ENCODE measurements at places on chromosomes 1 and 21.

- no peak for DNase-seq
Measured at GRCh38 chr1:17706445-17706844, 48.7 kb upstream of the ACTL8 start.

DNA sequence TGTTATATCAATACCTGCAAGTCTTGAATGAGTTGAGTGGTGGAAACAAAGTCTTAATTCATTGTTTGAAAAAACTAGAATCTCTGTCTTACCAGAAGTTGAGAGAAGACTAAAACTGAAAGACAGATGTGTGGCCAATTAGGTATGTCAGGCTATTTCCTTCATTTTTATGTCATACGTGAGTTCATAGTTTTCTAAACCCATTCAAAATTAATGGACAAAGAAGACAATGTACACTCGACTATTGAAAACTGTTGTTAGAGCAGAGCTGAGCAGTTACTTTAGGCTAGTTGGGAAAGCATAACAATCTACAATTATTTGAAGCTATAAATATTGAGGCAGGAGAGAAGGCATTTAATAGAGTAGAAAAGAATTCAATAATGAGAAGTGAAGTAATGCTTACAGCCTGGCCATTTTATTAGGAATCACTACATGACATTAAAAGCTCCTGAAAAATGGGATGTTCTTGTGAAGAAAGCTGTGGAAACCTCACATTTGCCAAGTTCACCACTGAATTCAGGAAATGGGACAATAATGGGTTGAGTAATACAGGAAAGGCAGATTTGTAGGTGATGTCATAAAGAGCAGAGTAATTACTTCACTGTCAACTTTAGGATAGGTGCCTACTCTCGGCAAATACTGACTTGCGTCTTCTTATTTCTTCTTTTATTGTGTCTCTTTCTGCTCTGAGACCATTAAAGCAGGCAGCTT is 204.4 kb downstream of the PLA2G4A start:
- no peak for DNase-seq

DNA sequence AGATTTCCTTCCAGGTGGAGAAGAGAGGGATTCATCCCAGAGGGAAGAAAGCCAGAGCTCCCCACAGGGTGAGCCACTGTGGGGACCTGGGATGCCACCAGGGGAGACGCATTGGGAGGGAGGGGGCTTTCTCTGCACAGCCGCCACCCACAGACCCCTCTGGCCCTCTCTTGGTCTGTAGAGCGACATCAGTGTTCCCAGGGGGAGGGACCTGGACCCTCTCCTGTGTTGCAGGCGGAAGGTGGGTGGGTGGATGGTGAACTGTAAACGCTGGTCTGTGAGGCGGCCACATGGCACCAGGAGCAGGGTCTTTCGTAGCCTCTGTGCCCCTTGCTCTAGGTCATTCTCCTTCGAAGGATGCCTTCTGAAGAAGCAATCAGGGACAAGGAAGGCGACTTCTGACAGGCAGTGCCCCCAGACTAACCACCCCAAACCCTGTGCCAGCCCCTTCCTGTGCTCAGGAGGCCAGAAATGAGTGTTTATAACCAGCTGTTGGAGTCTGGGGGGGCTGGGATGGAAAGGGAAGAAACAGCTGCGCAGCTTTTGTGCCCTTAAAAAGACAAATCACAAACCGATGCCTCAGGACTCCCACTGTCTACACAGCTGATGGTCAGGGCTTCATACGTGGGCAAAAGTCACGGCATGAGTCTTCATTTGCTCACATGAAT is 121.4 kb upstream of the ZBTB40 start:
- DNase-seq = no peak

DNA sequence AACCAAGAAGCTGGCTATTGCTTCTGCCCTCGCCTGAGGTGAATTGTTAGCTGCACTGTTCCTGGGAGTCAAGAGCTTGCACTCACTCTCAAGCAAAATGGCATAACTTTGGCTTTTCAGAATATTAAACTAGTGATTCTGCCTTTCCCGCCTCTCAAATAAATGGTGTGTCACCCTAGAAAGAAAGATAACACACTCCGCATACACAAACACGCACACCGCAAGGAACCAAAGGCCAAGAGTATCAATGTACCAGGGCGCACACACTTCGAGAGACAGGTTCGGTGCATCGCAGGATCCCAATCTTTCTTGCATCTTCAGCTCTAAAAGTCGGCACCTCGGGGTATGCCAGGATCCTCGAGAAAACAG is 470 bp upstream of the RTCA start:
- no peak for DNase-seq

GRCh38 chr1:16191916-16192546 is 20.4 kb downstream of the ARHGEF19 start:
- no peak for DNase-seq

DNA sequence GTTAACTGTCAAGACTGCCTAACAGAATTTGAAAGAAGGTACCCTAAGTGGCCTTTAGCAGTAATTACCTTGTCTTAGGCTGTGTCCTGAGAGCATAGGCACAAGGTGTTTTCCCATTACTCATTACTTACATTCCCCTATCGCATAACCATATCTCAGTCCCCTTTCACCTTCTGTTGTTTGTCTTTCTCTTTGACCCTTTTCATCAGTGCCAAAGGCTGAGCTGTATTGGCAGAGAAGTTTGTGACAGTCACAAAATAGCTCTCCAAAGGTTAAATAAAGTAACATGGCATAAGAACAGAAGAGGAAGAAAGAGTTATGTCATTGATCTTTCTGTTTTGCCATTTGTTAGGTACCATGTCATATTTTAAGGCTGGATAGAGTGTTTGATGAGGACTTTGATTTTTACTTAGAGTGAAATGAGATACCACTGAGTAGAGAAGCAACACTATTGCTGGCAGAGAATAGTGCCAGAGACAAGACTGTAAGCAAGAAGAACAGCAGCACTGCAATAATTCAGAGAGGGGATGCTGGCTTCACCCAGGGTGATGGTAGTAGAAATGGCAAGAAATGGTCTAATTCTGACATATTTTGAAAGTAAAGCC is 497.8 kb downstream of the TTLL7 start:
- DNase-seq = no peak

DNA sequence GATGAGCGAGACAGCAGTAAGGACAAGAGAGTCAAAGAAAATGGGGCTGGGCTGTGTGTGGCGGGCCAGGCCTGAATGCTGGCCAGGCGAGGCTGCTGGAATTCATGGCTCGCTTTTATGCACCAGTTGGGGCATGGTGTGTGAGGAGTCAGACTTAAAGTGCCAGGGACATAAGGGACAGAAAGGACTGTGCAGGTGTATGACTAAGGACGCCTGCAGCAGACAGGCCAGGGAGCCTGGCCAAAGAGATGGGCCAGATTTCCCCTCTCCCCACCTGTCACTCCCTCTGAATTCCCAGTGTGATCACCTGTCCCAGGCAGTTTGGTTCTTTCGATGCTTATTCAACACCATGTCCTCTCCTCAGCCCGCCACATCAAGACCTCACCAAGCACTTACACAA is 16.9 kb upstream of the SMIM12 start:
- DNase-seq = no peak

DNA sequence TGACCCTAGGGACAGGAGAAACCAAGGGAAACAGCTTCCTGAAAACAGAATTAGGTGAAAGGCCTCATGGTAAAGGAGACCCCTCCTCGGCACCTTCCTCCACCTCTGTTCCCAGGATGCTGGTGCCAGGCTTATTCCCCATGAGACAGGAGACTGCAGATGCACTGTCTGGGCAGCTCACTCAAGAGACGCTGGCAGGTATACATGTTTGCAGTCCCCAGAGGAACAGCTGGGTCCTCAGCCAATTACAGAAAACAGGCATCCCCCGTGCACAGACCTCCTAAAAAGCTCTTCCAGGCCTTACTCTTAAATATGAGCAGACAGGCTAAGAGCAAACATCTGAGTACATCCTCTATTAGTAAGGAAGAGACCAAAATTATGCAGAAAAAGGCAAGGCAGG is 6.5 kb downstream of the CCSAP start:
- DNase-seq = no peak

DNA sequence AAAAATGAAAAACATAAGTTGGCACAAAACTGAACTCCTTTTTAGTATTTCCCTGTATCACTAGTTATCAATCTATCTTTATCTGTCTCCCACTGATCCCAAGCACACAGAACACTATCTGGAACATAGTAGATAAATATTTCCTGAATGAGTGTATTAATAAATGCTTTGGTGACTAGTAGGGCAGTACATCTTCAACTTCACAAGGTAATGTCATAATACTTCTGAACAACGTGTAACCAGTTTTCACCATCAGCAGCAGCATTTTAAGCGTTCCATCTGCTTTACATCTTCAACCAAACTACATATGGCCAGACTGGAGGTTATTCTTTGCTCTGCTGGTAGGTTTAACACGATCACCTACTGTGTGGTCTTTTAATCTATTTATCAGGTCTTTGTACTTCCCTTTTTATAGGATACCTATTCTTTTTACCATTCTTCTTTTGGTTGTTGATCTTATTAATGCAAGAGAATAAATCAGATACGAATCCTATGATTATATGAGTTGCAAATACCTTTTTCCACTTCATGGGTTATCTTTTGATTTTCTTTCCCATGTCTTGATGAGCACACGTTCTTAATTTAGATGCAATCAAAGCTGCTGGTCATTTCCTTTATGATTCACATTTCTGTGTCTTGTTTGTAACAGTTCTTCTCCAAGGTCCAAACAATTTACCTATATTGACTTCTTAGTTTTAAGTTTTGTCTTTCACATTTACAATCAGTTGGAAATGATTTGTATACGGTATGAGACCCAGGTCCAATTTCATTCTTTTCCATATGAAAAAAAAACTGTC is 16.3 kb downstream of the GPBP1L1 start:
- DNase-seq = no peak

DNA sequence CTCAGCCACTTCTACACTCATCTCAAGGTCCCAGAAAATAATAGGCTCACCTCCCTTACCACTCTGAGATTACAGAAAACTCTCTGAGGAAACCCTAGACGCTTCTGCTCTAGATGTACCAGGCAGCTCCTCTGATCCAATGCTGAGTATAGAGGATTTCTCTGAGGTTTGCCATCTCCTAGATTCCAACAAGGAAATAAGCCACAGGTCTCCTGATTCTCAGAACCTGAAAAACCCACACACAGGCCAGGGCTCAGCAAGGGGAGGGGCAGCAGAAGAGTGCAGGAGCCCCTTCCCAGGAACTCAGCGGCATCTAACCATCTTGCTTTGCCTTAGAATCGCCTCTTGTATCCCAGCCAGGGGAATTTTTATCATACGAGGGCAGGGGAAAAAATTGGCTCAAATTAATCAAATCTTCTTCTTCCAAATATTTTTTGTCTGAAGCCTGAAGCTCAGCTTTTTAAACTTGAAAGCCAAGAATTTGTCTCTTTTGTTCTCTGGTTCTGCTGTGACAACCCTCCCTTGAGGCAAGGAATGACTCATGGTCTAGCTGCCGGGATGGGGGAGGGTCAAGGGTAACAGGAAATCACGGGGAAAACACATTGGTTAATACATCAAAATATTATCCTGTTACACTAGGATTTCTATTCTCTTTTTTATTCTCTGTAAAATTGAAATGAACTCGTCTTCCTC is 30.8 kb downstream of the GORAB start:
- DNase-seq = no peak

- no peak for DNase-seq
Measured at GRCh38 chr21:32442566-32443318, 30.2 kb downstream of the EVA1C start.

DNA sequence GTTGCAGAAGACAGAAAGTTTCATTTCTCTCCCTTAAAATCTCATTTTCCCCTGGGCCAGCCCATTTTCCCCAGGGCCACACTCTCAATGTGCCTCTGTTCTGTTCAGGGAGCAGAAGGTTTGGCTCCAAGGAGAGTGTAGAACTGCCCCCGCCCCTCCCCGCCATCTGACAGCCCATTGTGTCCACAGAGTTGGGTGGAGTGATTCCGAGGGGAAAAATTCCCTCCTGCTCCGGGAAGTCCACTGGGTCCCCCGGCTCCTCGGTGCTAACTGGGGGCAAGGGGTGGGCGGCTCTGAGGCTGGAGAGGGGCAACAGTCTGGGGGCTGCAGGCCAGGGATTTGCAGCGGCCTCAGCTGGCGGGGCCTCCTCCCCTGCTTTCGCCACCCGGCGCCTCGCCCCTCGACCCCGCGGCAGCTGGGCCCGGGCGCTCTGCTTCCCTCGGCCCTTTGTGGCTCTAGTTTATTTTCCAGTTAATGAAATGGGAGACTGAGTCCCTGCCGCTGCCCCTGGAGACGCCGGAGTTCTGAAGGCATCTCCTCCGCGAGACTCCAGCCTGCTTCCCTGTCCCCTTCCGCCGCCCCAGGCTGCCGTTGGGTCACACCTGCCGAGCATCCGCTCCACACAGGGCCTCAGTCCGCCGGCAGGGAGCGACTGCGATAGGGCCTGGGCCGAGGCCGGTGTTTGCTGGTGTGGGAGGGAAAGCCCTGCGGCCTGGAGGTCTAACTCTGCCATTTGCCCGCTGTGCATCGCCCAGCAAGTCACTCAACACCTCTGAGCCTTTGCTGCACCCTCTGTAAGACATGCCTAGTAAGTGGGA is 14.7 kb upstream of the KIRREL1 start:
- DNase-seq = no peak

DNA sequence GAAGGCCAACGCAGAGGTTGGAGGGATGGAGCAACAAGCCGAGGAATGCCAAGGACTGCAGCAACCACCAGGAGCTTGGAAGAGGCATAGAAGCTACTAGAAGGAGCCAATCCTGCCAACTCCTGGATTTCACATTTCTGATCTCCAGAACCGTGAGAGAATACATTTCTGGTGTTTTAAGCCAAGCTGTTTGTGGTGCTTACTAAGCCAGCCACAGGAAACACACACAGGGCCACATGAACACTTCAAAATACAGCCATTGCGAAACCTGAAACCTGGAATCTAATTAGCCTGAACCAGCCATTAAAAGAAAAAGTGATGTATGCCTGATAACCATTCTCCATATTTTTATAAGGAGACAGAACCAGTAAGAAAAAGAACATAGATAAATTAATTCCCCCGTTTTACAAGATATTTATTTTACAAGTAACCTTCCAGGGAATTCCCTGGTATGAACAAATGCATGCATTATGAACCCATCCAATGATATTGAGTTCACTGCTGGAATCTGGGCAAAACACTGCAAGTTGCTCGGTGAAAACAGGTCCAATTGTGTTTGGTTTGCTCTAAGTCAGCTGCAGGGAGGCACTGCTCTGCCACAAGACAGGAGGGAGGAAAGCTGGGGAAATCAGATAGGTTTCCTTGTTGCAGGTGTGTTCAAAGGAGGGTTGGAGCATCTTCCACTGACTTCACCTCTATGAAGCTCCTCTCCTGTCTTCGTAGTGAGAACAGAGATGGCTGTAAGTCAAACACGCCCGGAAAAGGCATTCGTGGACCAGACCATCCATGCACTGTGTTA is 70.2 kb downstream of the ETS2 start:
- DNase-seq = no peak

DNA sequence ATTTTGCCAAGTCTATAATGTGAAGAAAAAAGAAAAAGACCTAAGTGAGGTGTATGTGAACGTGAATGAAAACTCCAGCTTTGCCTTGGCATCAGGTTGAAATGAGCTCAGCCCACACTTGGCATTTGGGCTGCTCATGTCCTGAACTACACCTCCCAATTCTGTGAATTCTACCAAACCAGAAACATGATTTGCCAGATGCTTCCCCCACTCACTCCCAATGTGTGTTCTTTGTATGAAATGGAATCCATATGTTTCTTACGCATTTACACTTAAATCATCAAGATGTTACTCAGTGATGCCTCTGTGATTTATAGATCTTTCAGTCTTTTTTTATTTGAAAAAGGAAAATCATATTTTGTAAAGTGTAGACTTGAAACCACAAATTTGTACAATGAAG is 32.8 kb upstream of the RUNX1 start:
- no peak for DNase-seq

- DNase-seq = no peak
Measured at GRCh38 chr1:78255846-78256245, 210.1 kb downstream of the GIPC2 start.

GRCh38 chr1:155205969-155206593 is 1.6 kb downstream of the THBS3 start:
- DNase-seq = no peak
